ENCODE measurements at places on chromosomes 2 and 18. TPM values are rescaled to one million over a fixed set of nuclear protein-coding genes. Genes with fewer than 3 reads are reported as not detected.

The NFATC1 gene
- total RNA-seq, result 0.43 TPM

The PLGLB2 gene
- 1.6 TPM for total RNA-seq

The AMER3 gene
- total RNA-seq, result not detected

The CCDC141 gene
- total RNA-seq, result under 0.01 TPM

The REG3G gene
- total RNA-seq, result not detected

The CSRNP3 gene
- total RNA-seq, result 2.9 TPM

The NMS gene
- total RNA-seq, result not detected

The LIMS3 gene
- 14.2 TPM for total RNA-seq

The EN1 gene
- under 0.01 TPM for total RNA-seq

The PAIP2B gene
- total RNA-seq, result under 0.01 TPM

The ANKRD30BL gene
- total RNA-seq, result not detected

GRCh38 chr2:172680436-172681068 is 55.1 kb upstream of the RAPGEF4 start:
- no peak for DNase-seq

- peak; percentile 15 for DNase-seq
These were observed 32.7 kb downstream of the VSNL1 start for GRCh38 chr2:17573085-17573803.

DNA sequence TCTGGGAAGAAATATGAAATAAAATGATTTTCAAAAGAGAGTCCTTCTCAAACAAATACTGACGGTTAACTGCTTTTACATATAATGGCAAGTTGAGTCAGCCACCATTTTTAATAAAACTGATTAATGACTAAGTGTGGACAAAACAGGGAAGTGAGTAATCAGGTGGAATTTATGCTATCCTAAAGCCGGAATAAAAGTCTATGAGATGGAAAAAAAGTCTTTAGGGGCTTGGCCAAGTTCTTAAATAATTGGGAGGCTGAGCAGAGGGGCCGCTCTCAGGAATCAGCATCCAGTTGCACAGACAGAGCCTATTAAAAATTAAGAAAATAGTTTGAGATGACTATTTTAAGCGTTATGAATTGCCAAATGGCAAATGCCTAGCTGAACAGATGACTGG is 58.6 kb upstream of the AFF3 start:
- DNase-seq, result peak; percentile 37

- DNase-seq, result peak; percentile 60
These were observed 6.5 kb downstream of the SPR start for GRCh38 chr2:72893594-72894319.

DNA sequence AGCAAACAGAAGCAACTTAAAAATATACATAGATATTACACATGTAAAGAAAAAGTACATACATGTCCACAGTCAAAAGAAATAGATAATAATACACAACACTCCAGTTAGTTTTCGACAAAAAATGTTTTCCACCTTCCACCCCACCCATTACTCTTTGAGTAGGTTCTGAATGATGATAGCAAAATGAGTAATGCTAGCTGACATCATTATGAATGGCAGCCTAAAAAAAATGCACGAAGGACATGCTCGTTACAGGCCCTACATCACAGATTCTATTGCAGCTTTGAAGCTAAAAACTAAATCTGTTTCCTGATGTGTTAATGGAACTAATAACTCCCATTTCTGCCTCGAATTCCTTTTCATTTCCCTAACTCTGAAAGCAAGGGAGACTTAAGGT is 578.7 kb upstream of the NETO1 start:
- DNase-seq, result no peak

DNA sequence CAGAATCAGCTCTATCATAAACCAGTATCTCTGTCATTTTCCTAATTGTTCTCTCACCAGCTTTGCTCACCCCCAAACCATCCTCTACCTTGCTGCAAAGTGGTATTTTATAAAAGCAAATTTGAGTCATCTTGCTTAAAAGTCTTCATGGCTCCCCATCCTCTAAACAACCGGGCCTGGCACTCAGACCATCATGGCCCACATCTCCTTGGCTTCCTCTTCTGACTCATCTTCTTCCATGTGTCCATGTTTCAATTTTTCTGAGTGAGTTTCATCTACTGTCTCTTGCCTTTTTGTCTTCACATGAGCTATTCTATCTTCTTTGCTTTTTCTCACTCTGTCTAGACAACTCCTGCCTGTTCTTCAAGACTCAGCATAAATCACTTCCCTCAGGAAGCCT is 58.6 kb downstream of the LHCGR start:
- DNase-seq, result no peak

DNA sequence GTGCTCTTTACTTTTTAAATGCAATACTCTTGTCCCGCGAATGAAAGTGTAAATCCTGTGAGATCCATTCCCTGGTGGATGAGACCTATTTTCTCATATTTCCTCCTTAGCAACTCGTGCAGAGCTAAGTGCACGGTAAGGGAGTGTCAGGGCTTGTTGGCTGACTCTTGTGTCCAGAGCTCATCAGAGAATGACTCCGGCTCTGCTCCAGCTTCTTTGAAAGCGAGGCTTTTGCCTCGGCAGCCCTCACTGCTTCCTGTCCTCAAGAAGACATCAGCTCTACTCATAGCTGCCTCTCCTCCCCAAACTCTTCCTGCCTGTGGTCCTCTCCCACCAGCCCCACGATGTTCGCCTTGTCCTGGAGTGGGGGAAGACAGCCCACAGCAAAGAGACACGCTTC is 70.7 kb downstream of the LIPG start:
- DNase-seq, result no peak

DNA sequence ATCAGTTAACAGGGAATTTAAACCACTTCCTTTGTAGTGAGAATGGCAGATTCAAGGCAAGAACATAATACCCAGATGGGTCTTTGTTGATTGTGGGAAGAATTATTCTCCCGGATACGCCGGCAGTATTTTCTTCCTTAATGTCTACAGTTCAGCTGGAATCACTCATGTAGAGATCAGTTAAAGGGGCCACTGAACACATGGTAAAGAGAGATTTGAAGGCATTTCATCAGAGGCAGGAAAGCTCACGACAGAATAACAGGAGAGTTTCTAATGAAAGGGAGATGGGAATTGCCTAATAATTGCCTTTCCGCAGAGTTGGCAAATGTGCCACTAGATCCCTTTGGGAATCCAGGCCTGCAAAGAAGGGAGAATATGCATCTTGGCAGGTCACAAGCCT is 327.7 kb upstream of the ZNF804A start:
- no peak for DNase-seq

DNA sequence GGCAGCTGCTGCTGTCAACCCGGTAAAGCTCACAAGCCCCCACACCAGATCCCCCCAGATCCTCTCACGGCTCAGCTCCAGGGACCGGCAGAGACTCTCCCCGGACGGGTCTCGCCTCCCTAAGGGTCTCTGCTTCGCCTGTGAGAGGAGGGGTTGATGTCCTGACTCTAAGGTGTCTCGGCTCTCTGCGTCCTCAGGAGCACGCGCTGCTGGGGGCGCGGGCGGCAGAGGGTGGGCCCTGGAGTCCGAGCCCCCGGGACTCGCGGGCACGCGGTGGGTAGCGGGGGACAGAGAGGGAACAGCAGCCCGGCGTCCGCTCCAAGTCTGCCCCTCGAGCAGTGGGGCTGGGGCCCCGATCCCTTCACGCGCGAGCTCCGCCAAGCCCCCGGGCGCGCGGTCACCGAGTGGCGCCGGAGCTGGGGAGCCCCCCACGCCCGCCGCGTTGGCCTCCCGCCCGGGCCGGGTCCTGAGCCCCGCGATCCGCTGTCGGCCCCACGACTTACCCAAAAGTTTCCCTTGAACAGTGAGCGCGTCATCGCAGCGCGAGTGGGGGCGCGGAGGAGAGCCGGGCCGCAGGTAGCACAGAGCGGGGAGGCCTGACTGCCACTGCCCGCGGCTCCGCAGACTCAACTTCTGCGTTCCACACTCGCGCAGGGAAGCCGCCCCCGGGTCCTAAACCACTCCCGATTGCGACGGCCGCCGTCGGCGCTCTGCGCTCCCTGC is at the start of gene PSTPIP2:
Gene PSTPIP2, minus strand, starts transcription at position 608 of the 723 bp plus-strand sequence. Its CDS starts 72 bp downstream, at position 536.
- DNase-seq, result peak; percentile 66

DNA sequence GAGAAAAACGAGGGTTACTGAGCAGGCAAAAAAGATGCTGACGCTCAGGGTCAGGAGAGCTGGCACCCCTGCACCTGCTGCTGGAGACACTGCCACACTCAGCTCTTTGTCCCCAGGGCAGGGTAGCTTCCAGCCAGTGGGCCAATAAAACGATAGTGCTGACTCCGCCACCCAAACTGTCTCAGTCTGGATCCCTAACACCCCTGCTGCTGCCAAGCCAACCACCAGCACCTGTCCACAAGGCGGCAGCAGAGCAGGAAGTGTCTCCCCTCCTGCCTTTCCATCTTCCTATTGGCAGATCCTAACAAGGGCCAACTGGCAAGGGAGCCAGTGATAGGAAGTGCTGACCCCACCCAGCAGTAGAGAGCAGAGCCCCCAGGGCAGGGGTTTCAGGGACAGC is 531.5 kb upstream of the SALL3 start:
- no peak for DNase-seq

DNA sequence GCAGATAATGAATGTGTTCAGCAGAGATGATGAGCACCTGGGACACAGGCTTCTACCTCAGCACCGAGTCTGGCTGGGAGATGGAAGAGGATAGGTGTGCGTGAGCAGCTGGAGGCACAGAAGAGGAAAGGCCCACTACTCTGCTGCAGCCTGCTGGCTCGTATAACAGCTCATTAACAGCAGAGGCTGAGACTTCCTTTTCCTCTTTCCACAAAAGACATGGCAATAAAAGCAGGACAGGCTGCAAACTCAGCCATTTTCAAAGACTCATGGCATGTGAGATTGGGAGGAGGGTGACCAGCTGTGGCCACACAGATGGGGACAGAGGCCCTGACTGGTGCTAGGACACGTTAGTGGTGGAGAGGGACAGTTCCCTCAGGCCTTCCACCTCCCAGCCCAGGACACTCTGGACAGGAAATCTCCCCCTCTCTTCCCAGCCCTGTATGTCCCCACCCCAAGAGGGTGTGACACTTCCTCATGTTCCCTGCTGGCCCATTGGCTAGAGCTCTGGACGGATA is 60.3 kb downstream of the CACNB4 start:
- no peak for DNase-seq
